ENCODE measurements at places on chromosomes 12 and 14.

GRCh38 chr14:32090686-32091085, 13.6 kb downstream of the ARHGAP5 start:
- no peak for DNase-seq

DNA sequence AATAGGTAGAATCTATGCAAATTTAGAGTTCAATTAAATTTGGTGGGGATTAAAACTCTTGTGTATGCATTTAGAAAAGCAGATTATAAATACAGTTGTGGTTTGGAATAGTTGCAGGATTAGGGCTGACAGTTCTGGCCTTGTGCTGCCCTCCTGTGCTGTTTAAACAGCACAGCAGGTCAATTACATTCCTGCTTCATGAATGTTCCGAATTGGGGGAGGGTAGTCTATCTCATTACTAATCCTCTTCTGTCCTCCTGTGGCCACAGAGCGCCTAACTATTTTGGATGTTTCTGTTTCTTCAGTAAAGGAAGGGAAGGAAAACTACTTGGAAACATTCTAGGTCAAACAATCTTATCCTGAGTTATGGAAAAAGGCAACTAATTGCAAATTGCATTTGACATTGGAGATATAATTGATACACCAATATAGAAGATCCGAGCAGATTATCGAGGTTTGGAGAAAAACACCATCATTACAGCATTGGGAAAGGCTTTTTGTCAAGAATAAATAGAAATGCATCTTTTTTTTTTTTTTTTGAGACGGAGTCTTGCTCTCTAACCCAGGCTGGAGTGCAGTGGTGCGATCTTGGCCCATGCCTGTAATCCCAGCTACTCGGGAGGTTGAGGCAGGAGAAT, 8.7 kb upstream of the GPR19 start:
- no peak for DNase-seq

DNA sequence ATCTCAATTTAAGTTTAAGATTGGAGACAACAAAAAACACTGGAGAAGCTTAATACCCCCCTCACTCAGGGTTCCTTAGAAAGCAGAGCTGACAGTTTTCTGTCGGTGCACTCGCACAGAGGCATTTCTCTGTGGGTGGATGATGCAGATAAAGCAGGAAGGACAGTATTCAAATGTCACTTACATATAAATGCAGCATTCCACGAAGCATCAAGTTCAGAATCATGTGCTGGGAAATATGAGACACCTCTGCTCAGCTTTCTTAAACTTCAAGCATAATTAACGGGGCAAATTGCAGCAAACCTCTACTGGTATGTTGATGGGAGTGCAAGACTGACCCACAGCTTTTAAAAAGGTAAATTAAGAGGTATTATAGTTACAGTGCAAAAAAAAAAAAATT, 68.7 kb downstream of the DICER1 start:
- DNase-seq, result no peak

GRCh38 chr12:101745481-101745880, 6.2 kb upstream of the SYCP3 start:
- DNase-seq, result no peak

DNA sequence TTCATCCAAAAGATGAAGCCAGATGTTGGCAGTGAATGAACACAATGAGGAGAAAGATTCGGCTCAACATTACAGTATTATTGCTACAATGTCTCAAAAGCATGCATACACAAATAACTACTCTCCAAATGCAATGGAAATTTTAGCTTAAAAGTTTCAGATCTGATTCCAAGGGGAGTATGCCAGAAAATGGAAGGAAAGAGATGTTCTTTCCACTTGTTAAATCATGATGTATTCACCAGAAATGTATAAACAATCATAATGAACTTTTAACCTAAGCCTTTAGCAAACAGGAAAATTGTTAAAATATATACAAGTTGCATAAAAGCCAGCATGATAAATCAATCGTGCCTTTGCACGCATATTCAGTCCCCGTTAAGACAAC, 62.1 kb downstream of the SH2B3 start:
- no peak for DNase-seq

DNA sequence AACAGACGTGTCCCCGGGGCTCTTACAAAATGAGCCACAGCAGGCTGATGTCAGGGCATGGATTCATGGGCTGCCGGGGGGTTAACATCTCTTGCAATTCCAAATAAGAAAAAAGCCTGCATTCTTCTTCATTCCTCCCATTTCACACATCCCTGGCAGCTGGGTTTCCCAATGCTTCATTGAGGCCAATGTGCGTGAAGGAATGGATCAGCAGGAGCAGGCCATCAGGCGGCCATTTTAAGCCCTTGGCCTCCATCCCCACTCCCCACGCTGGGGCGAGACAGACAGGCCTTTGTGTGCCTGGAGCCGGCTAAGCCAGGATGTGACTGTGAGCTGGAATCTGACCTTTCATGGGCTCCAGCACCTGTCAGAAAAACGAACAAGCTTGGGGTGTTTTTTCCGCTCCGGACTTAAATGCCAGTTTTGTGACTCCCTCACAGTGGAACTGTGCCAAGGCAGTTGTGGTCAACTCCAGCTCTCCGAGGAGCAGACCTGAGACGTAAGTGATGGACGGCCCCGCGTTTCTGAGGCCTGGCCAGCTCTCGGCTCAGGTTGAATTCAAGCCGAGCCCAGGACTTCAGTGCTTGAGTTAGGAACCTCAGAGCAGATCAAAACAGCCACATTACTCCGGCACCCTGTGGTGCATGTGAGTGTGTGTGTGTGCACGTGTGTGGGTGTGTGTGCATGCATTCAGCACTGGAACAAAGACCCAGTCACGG, 133.1 kb downstream of the TMEM30B start:
- no peak for DNase-seq

DNA sequence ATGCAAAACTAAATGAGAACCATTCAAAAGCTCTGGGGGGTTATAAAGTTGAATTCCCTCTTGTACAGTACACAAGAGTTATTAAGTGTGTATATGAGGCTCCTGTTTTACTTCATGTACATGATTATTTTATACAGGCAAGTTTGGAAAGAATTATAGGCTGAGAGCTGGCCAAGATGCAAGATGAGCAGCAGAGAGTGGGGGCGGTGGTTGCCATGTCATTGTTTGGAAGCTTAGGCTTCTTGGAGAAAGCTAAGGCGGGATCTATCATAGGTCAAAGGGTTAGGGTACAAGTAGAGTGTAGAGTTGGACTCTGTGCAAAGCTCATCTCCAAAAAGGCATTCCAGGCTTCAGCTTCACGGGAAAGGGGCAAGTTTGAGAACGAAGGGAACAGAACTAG, 297.1 kb upstream of the TBX3 start:
- no peak for DNase-seq

DNA sequence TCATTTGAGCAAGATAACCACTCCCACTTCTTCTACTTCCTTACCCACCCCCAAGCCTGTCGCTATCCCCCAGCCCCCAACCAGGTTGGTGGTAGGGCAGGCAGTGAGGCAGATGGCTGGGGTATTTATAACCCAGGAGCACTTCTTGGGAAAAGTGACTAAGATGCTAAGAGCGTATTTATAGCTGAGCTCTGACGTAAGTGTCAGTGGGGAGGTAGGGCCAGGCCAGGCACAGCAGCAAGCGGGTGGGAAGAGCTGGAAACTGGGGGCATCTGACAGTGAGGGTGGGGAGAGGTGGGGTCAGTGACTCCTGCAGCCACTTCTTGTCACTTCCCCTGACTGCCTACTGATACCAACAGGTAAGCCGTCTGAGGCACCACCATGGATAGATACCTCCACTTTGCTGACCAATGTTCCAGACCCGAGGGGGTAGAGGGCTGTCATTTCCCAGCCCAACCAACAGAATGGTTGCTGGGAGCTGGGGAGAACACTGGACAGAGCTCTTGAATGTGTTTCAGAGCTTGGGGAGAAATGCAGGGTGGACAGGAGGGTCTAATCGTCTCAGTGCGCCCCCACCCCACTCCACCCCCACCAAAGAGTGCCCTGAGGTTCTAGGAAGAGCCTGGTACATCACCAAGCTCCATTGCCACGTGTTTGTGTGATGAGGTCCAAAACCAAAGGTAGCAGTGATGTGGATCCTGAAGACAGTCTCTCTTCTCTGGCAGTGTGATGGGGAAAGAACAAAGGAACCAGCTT, 2.7 kb upstream of the INHBE start:
- no peak for DNase-seq

Data from activated CD8-positive, alpha-beta memory T cell treated with anti-CD3 and anti-CD28 coated beads for 1 hour (primary cell).